Memory B cell (primary cell): ENCODE measurements at places on chromosomes 7 and 10.

DNA sequence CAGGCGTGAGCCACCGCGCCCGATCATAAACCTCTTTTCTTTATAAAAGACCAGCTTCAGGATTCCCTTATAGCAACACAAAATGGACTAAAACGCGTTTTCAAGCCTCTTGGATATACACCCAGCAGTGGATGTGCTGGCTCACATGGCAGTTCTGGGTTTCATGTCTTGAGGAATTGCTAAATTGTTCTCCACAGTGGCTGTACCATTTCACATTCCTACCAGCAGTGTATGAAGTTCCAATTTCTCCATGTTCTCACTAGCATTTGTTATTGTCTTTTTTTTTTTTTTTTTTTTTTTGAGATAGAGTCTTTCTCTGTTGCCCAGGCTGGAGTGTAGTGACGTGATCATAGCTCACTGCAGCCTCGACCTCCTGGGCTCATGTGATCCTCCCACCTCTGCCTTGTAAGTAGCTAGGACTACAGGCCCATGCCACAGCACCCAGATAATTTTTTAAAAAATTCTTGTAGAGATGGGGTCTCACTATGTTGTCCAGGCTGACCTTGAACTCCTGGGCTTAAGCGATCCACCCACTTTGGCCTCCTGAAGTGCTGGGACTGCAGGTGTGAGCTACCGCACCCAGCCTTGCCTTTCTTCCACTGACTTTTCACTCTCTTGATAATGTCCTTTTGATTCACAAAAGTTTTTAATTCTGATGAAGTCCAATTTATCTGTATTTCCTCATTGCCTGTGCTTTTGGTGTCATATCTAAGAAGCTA, 17.4 kb downstream of the TECPR1 start:
- H3K4me3 ChIP-seq: no peak overlapping the region
- no peaks in the 10 kb centered on the region for H3K27me3 ChIP-seq
- no peaks in the 10 kb centered on the region for H3K4me1 ChIP-seq
- H3K27ac ChIP-seq: no peak overlapping the region
- DNase-seq: no peak

- H3K36me3 ChIP-seq: peaks cover 9% of the 10 kb centered on the region
- no peak overlapping the region for H3K4me3 ChIP-seq
- no peaks in the 10 kb centered on the region for H3K4me1 ChIP-seq
- DNase-seq: no peak
- no peak overlapping the region for H3K27ac ChIP-seq
These were observed 76.4 kb downstream of the CRPPA start for GRCh38 chr7:16344927-16345326.

DNA sequence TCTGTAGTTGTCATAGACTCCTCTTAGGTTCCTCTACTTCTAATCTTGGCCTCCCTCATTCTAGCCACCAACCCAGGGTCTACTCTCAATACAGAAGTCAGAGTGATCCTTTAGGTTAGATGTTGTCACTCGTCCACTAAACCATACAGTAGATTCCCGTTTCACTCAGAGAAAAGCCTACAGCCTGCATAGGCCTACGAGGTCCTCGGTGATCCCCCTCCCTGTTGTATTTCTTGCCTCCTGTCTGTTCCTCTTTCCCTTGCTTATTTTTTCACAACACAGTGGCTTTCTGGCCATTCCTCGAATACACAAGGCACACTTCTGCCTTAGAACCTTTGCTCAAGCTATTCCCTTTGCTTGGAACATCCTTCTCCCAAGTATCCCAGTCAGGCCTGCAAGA, 183.0 kb upstream of the PRSS1 start:
- H3K27ac ChIP-seq: no peak overlapping the region
- H3K36me3 ChIP-seq: peaks cover 2% of the 10 kb centered on the region
- no peak for DNase-seq

DNA sequence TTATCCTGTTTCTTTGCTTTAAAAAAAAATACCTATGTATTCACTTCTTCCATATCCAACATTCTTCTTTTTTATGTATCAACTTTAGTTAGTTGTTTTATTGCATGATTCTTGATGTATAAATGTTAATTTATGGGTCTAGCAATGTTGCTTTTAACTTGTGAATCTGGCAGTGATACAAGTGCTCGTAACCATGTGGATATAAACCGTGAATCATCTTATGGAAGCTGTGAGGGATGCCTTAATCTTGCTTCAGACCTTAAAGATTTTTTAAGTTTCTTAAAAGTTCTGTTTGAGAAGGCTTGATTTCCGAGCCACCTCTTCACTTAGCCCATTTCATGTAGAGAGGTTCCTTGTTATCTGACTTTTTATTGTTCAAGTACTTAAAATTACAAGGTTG, 25.9 kb downstream of the HELLS start:
- no peak for DNase-seq
- H3K27ac ChIP-seq: no peak overlapping the region
- no peaks in the 10 kb centered on the region for H3K27me3 ChIP-seq
- peaks cover 20% of the 10 kb centered on the region for H3K36me3 ChIP-seq

GRCh38 chr10:7477538-7478334, 66.9 kb upstream of the SFMBT2 start:
- peaks cover 50% of the 10 kb centered on the region for H3K4me1 ChIP-seq
- DNase-seq: no peak
- H3K36me3 ChIP-seq: peaks cover 1% of the 10 kb centered on the region
- H3K4me3 ChIP-seq: no peak overlapping the region
- H3K27ac ChIP-seq: no peak overlapping the region

GRCh38 chr10:6386346-6386745, 183.6 kb downstream of the PFKFB3 start:
- no peak overlapping the region for H3K27ac ChIP-seq
- H3K27me3 ChIP-seq: no peaks in the 10 kb centered on the region
- no peak overlapping the region for H3K4me3 ChIP-seq
- H3K36me3 ChIP-seq: peaks cover 8% of the 10 kb centered on the region
- DNase-seq: no peak

- DNase-seq: no peak
- H3K36me3 ChIP-seq: no peaks in the 10 kb centered on the region
- H3K4me1 ChIP-seq: peaks cover 4% of the 10 kb centered on the region
- H3K27me3 ChIP-seq: no peaks in the 10 kb centered on the region
- H3K4me3 ChIP-seq: no peak overlapping the region
These were observed 42.8 kb downstream of the GLI3 start for GRCh38 chr7:42194238-42194637.

DNA sequence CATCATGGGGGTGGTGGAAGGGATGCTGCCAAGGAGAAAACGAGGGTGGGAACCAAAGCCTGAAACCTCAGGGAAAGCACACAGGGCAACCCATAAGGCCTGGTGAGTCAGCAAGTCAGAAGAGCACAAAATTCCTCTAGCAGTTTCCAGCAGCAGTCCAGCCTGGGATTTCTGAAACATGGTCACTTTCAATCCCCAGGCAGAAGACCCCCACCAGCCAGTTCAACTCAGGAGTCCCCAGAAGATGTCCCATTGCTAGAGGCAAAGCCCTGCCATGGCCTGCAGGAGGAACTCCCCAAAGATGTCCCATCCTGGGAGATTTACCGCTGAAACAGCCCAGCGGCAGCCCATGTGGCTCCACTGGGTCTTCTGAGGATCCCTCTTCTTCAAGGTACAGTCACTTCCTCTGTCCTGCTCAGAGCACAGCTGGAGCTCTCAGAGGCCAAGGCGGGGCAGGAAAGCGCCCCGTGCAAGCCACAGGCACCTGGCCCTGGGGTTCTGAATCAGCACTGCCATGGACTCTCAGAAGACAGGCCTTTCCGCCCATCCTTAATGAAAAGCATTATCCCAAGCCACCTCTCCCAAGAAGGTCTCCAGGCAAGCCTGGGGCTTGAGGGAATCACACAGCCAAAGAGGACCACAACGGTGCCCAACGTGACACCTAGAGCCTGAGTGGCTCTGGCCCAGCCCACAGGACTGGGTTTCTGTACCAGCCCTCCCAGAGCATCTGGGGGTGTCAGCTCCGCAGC, 196.9 kb downstream of the GRID1 start:
- H3K4me1 ChIP-seq: peaks cover 10% of the 10 kb centered on the region
- DNase-seq: no peak
- no peak overlapping the region for H3K27ac ChIP-seq
- H3K4me3 ChIP-seq: no peak overlapping the region

GRCh38 chr10:58963723-58964124, 212.7 kb upstream of the PHYHIPL start:
- H3K4me1 ChIP-seq: no peaks in the 10 kb centered on the region
- peaks cover 3% of the 10 kb centered on the region for H3K27me3 ChIP-seq
- H3K27ac ChIP-seq: no peak overlapping the region
- no peak overlapping the region for H3K4me3 ChIP-seq

DNA sequence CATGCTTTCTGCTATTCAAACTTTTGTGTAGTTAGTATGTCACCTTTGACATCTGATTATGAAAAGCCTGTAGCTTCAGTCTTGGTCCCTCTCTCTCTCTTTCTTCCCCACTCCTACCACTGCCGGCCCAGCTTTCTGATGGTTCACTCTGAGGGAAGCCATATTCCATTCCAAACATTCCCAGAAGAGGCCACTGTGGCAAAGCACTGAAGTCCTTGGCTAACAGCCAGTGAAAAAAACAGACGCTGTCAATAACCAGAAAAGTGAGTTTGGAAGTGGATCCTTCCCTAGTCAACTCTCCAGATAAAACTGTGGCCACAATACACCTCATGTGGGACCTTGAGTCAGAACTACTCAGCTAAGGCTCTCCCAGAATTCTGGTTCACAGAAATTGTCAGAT, 950.7 kb upstream of the PHF14 start:
- no peaks in the 10 kb centered on the region for H3K36me3 ChIP-seq
- no peaks in the 10 kb centered on the region for H3K4me1 ChIP-seq
- H3K4me3 ChIP-seq: no peak overlapping the region
- no peaks in the 10 kb centered on the region for H3K27me3 ChIP-seq
- H3K27ac ChIP-seq: no peak overlapping the region
- DNase-seq: no peak

DNA sequence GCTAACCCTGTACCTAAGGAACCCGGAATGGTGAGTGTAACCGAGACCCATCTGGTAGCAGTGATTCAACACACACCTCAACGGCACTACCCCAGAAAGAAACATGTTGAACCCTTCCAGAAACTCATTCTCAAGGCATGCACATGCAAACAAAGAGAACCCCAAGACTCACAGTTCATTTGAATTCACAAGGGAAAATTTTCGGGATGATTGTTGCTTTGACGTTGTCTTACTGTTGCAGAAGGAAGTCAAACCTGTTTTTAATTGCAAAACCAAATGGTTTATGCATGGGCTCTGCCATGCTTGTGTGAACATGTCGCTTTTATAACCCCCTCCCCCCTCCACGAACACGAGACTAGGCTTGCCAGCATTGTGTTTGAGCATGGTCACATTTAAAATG, 539.7 kb downstream of the GATA3 start:
- DNase-seq: no peak
- no peaks in the 10 kb centered on the region for H3K36me3 ChIP-seq
- no peaks in the 10 kb centered on the region for H3K27me3 ChIP-seq

DNA sequence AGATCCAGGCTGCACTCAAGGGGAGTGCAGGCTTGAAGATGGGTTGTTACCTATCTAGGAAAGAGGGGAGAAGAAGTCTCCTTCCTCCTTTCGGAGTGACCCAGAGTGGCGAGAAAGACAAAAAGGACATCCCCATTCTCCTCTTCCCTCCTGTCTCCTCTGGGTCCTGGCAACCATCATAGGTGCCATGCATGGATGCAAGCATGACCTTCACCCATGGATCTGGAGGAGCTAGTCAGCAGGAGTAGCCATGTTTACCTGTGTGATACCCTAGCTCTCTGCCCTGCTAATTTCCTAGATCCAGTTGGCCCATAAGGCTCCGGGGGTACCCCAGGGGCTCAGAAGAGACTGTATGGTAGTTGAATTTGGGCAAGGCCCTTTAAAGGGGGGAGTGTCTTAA, 17.2 kb upstream of the CROT start:
- no peaks in the 10 kb centered on the region for H3K27me3 ChIP-seq
- no peaks in the 10 kb centered on the region for H3K4me1 ChIP-seq
- H3K4me3 ChIP-seq: no peak overlapping the region
- peaks cover 49% of the 10 kb centered on the region for H3K36me3 ChIP-seq

DNA sequence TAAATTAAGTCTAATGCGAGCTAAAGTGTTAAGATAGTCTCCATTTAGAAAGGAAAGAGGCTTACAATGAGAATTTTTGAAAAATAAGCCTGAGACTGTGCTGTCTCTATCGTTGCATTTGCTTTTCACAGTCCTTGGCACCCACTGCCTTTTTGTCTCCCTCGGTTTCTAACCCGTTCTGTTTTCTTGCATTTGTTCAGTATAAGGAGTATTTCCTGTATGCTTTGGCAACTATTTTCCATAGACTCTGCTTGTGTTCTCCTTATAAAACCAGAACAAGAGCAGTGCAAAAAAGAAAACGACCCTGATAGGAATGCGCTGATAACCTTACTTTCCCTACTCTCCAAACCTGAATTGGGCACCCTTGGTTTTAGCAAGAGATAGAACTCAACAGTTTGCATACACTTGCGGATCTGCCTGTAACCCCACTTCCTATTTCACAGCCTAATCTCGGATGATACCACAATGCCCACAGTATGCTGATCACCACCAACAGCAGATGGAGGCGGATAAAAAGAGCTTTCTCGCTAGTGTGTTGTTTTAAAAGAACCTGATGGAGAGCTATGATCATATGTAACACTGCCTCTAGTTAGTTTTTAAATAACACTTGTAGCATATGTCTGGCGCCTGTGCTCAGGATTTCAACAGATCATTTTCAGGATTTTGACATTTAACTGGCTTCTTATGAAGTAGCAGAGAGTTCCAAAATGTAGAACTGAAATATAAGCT, 1.6 kb upstream of the ARHGAP12 start:
- H3K36me3 ChIP-seq: no peaks in the 10 kb centered on the region
- H3K27me3 ChIP-seq: no peaks in the 10 kb centered on the region
- DNase-seq: peak; percentile 11
- H3K27ac ChIP-seq: peak overlapping the region; percentile 93
- H3K4me3 ChIP-seq: peak overlapping the region; percentile 96

GRCh38 chr7:118152149-118152548, 31.8 kb upstream of the LSM8 start:
- DNase-seq: no peak
- H3K4me3 ChIP-seq: no peak overlapping the region
- H3K4me1 ChIP-seq: peaks cover 2% of the 10 kb centered on the region
- H3K27ac ChIP-seq: no peak overlapping the region
- no peaks in the 10 kb centered on the region for H3K36me3 ChIP-seq
- H3K27me3 ChIP-seq: peaks cover 8% of the 10 kb centered on the region

- no peak overlapping the region for H3K27ac ChIP-seq
- DNase-seq: no peak
- no peaks in the 10 kb centered on the region for H3K4me1 ChIP-seq
- no peak overlapping the region for H3K4me3 ChIP-seq
- no peaks in the 10 kb centered on the region for H3K27me3 ChIP-seq
These were observed 13.4 kb downstream of the LRRC17 start for GRCh38 chr7:102925976-102926782.

DNA sequence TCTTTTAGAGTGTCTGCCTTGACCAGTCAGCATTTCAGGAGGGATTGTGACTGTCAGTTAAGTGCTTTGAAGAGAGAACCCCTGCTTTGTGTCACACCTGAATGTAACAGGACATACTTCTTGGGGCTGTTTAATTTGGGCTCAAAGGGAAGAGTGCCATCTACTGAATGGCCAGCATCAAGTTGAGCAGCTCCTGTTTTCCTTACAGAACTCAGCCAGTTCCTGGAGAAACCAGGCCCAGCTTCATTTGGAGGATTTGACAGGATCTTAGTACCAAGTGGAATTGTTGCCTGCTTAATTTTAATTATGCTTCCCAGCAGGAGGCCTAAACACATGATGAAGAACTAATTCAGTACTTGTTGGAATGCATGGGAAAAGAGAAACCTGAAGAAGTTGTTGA, 8.3 kb downstream of the ADD3 start:
- peaks cover 15% of the 10 kb centered on the region for H3K36me3 ChIP-seq
- H3K27ac ChIP-seq: peak overlapping the region; percentile 55
- peaks cover 38% of the 10 kb centered on the region for H3K4me1 ChIP-seq
- H3K27me3 ChIP-seq: no peaks in the 10 kb centered on the region

- H3K27me3 ChIP-seq: no peaks in the 10 kb centered on the region
- DNase-seq: no peak
- no peak overlapping the region for H3K4me3 ChIP-seq
- peaks cover 14% of the 10 kb centered on the region for H3K4me1 ChIP-seq
These were observed 15.3 kb downstream of the LIPA start for GRCh38 chr10:89236226-89236797.
